A549 treated with Hydrocortisone at 1 μM for 4 hours (cell line): ENCODE measurements at places on chromosomes 16 and 17. TPM values are rescaled to one million over a fixed set of nuclear protein-coding genes. Genes with fewer than 3 reads are reported as not detected.

Gene TOP2A
- total RNA-seq, result 183 to 274 TPM (median 213 TPM) in 5 replicates

Gene C16orf96
- 0.05 to 0.08 TPM (median 0.06 TPM) in 4 of 5 replicates, not detected in the other for total RNA-seq

Gene HS3ST4
- total RNA-seq, result not detected in 5 replicates

Gene HSD17B2
- total RNA-seq, result not detected in 5 replicates

Gene C16orf89
- not detected in 5 replicates for total RNA-seq

Gene DNAI2
- 0.05 to 0.06 TPM in 2 of 5 replicates, not detected in the others for total RNA-seq

Gene NT5M
- total RNA-seq, result 8.2 to 12.1 TPM (median 10.5 TPM) in 5 replicates

Gene SLC16A5
- 25.8 to 33.0 TPM (median 29.0 TPM) in 5 replicates for total RNA-seq

Gene COX6A2
- total RNA-seq, result not detected in 5 replicates

Gene PABPN1L
- not detected in 5 replicates for total RNA-seq

Gene PYDC1
- not detected in 5 replicates for total RNA-seq

Gene GP1BA
- total RNA-seq, result not detected in 5 replicates

Gene AOC3
- total RNA-seq, result 1.1 to 2.1 TPM (median 1.4 TPM) in 5 replicates

Gene VPS9D1
- total RNA-seq, result 3.7 to 5.9 TPM (median 4.9 TPM) in 5 replicates

Gene ERI2
- total RNA-seq, result 12.2 to 17.8 TPM (median 13.9 TPM) in 5 replicates

Gene PLEKHH3
- total RNA-seq, result 11.6 to 16.4 TPM (median 16.0 TPM) in 5 replicates

Gene RNF157
- total RNA-seq, result 8.2 to 11.2 TPM (median 10.6 TPM) in 5 replicates

Gene ZNF207
- total RNA-seq, result 213 to 245 TPM (median 224 TPM) in 5 replicates

Gene CCL4L2
- total RNA-seq, result not detected in 5 replicates

Gene CCL16
- not detected in 5 replicates for total RNA-seq

Gene CDK10
- total RNA-seq, result 36.0 to 85.5 TPM (median 42.8 TPM) in 5 replicates

Gene WNT9B
- total RNA-seq, result not detected in 5 replicates

Gene RASD1
- 2.1 to 3.2 TPM (median 2.6 TPM) in 5 replicates for total RNA-seq

Gene PIK3R5
- total RNA-seq, result 0.06 to 0.09 TPM in 2 of 5 replicates, not detected in the others

Gene FOXF1
- 0.03 TPM in 2 of 5 replicates, not detected in the others for total RNA-seq
